Fibroblast of skin of back (primary cell): ENCODE measurements at places on chromosomes 4 and X.

GRCh38 chrX:128650326-128650725 is 598.1 kb upstream of the ACTRT1 start:
- DNase-seq: no peak

- DNase-seq: no peak
Measured at GRCh38 chr4:182213004-182213403, 30.2 kb upstream of the TENM3 start.

DNA sequence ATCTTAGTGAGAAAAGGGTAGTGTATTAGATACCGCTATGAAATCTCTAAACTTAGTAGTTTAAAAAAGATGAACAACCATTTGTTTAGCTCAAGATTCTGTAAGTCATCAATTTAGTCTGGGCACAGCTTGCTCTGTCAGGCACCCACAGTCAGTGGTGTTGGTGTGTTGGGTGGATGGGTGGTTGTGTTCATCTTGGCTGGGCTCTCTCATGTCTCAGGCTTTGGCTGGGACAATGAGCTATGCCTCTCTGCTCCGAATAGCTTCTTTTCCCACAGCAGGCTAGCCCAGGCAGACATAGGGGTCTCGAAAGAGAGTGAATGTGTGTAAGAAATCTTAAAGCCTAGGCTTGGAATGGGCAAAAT is 127.0 kb upstream of the GATB start:
- no peak for DNase-seq

DNA sequence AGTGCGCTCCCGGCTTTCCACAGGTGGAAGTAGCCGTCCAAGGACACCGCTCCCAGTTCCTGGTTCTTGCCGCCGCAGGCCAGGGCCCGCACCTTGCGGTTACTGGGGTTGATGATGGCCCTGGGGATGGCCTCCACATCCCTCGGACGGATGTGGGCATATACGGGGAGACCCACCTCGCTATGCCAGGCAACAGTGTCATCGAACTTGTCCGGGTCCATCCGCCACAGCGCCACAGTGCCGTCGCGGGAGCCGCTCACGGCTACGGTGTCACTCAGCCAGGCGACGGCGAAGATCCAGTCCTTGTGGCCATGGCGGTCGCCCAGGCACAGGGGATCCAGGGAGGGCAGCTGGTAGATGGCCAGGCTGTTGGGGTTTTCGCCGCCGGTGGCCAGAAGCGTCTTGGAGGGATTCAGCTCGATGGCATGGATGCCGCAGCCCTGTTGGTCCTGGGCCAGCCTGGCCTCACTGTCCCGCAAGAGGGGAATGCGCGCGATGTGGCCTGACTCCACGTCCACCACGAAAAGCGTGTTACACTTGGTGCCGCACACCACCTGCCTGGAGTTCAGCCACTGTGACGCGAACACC is 795 bp downstream of the DCAF12L1 start:
- DNase-seq: no peak

DNA sequence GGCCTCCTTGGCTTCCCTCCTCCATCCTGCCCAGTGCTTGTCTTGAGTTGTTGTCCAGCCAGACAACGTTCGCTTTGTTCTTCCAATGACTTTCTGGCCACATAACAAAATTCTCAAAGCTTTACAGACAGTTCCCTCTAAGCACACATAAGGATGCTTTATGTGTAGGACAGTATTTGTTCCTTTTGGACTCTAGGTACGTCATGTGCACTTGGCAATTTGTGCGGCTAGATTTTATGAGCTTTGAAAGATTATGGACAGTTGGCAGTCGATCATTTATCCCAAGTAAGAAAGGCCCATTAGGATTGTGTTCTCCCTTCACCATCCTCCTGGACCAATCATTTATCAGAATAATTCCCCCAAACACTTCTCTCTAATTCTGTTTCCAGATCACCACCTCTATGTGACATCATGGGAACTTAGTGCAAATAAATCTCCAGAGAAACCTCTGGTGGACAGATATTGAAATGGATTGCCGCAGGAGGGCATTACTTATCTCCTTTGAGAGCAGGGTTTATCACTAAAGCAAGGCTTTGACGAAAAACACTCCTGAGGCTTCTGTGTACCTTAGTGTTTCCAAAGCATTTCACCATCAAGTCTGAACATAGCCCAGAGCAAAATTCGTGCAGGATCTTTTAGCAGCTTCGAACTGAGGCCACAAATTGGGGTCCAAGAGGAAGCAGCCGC is 77.4 kb upstream of the BMPR1B start:
- DNase-seq: no peak
